ENCODE measurements at places on chromosomes 11 and 22.

DNA sequence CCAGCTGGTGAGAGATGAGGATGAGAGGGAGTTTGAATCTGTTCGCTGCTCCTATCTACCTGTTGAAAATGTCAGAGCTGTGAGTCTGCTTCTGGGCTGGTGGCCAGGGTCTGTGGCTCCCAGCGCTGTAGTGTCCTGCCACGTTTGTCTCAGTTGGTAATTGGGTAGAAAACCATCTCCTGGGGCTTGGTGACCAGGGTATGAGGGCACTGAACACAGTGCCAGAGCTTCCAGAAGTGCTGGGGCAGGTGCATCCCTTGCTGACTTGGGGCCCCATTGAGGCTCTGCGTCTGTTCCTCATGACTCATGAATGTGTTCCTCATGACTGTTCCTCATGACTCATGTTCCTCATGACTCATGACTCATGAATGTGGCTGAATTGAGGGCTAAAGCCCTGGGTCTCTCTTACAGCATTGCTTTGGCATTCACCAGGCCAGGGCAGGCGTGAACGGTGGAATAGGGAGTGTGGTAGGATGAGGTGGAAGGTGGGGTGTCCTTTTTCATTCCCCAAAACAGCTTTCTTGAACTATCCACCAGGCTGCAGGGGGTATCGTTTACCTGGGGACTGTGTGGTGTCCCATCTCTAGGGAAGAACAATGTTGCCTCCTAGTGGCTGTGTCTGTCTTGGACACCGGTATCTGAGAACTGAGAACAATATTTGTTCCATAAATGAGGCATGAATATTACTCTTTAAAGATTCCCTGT, 139.5 kb downstream of the COMMD9 start:
- DNase-seq, result no peak

DNA sequence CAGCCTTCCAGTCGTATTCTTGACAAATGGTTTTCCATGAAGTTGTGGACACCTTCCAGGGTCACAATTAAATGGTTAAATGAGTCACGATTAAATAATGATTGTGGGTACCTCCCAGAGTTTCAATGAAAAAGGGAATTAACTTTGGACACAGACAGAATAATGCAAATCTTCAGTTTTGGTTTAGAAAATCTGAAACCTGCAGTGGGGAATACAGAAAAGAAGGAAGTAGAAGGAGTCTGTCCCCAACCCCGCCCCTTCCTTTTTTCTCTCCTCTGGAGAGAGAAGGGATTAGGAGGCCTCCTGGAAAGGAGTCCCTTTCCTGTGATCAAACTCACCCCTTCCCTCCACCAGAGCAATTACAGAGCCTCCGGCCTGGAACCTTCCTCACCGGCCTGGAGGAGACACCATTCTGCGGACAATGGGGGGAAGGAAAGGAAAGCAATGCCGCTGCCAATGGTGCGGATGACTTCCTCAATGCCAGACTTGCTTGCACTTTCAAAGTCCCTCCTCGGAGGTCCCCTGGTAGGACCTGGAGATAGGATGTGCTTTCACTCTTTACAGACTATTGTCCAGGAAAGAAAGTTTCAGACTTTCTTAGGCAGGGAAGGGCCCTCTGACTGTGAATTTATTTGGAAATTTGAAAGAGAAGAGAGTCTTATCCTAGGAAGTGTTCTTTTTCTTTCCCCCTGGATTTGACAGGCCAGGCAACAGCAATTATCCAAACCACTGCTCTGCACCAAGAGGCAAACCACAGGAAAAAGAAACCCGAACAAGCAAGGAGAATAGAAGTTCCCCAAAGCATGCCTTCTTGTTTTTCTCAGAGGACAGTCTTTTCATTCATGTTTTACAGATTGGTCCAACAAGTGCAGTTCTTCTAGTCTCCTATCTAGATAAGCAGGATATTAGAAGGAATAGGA, 86.8 kb downstream of the PTPRJ start:
- DNase-seq, result no peak

- peak; percentile 68 for DNase-seq
Observed at GRCh38 chr22:36862251-36863242, 1.7 kb downstream of the NCF4 start.

DNA sequence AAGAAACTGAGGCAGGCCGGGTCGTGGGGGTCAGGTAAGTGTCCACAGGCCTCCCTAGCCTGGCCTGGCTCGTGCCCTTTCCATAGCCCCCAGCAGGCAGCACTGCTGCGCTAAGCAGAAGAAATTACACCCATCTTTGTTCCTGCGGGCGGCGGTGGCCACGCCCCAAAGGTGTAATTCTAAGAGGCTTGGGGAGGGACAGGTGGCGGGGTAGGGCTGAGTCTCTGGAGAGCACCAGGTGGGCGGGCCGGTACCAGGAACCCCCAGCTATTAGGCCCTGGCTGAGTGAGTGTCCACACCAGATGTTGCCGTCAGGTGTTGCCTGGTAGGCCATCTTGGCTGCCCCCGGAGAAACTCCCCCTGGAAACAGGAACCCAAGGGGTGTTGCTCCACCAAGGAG, 12.3 kb upstream of the ARAP1 start:
- no peak for DNase-seq

- DNase-seq, result no peak
Observed at GRCh38 chr11:77096591-77097019, 6.0 kb upstream of the OMP start.

- no peak for DNase-seq
Observed at GRCh38 chr11:65491614-65492386, 7.0 kb upstream of the MALAT1 start.

- DNase-seq, result no peak
Observed at GRCh38 chr11:6298605-6299004, 21.7 kb downstream of the CAVIN3 start.

- DNase-seq, result no peak
Observed at GRCh38 chr11:34986883-34987520, 70.6 kb downstream of the PDHX start.
